ENCODE measurements at places on chromosomes 16 and 17. TPM values are rescaled to one million over a fixed set of nuclear protein-coding genes. Genes with fewer than 3 reads are reported as not detected.

DNA sequence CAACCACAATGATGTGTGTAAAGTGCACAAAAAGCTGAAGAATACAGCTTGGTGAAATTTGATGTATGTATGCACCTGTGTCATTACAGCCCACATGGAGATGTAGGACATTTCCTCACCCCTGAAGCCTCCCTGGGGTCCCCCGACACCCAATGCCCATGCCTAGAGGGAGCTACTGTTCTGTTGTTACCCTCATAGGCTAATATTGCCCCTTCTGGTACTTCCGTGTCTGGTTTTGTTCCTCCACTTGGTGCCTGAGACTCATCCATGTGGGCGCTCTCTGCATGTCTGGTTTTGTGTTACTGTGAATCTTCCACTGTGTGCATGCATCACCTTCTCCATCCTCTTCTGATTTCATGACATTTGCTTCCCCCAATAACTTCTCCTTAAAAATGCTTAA is 18.6 kb downstream of the TNFRSF13B start:
- no peak for DNase-seq

- DNase-seq: no peak
Observed at GRCh38 chr16:27994686-27995085, 68.8 kb downstream of the GSG1L start.

- DNase-seq: peak; percentile 52
Observed at GRCh38 chr17:31008374-31009041, 37.7 kb downstream of the RNF135 start.

DNA sequence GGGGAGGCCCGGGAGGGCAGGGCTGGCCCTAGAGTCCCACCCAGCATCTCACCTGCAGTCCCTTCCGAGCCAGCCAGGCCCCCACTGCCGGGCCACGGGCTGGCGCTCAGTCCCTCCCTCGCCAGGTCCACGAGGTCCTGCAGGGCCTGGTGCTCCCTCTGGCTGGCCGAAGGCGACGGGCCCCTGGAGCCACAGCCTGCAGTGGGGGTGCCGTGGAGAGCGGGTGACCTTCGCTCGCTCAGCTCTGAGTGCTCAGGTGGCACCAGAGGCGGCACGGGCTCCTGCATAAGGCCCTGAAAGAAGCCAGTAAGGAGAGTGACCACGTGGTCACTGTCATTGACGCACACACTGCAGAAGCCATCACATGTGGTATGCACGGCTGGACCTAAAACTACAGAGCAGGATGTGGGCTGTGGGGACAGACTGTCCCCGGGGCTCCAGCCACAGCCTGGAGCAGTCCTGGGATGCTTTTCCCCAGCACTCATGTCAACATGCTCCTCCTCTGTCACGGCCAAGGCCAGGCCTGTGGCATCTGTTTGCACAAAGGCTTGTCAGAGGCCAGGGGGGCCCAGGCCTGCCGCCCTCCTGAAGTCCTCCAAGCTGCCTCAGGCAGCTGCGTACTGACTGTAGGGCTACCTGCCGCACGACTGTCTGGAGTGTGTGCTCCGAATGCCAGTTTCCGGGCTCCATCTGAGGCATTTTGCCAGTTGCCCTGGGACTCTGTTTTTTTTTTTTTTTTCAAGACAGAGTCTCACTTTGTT is 15.1 kb downstream of the SLX4 start:
- no peak for DNase-seq

DNA sequence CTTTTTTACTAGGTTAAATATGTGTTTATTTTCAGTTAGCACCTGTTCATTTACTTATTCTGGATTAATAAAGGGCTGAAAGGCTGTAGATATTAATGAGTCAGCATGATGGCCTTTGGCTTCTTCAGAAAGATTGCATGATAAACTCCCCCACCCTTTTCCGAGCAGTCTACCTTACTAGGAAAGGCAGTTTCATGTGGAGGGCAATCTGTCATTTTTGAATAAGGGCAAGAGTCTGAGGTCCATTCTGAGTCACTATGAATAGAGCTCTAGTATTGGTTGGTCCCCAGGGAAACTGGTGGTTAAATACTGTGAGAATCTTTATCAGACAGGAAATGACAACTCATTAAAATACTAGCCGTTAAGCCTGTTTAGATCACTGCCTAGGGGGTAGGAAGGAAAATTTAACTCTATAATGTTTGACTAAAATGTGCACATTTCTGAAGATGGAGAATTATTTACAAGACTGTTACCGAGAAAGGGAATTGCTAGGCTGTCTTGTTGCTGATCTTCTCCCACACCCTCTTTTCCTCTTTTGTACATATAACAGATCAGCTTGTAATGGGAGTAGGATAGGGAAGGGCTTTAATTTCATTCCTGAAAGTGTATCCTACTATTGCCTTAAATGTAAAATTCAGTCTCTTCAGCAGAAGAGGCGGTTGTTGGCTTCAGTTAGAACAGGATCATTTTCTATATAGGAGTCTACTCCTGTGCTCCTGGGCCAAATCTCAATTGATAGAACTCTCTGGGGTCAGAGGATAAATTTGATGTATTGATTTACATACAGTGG is 63.3 kb downstream of the TUBD1 start:
- DNase-seq: no peak

DNA sequence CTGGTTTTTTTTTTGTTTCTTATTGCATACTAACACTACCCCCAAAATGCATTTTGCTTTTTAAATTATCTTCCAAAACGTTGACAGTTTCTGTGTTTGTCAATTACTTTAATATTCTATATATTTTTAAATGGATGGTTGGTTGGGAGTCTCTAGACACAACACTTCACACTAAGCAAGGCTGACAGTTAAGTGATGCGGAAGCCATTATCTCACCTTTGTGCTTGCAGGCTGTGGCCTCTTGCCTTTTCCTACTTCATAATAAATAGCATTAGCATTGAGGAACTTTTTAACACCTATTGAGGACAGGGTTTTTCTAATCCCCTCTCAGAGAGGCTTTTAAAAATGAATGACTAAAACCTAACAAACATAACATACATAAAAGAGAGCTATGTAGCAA is 280.8 kb upstream of the TBX2 start:
- DNase-seq: no peak

GRCh38 chr17:13140750-13141149 is 122.9 kb upstream of the ELAC2 start:
- no peak for DNase-seq

DNA sequence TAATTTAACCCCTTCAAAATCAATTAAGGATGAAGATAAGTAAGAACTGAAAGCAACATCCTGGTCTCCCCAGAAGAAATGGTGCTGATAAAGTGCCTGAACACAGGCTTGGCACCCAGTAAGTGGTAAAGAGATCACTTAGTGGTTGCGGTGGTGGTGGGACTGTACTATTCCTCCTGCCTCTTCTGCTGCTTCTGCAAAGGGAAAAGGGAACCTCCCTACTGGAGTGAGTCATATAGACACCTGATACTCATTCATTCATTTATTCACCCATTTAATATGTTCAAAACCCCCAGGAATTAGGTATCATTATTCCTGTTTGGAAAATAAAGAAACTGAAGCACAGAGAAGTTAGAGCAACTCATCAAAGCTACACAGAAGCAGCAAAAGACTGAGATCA is 60.6 kb downstream of the CDYL2 start:
- DNase-seq: no peak

DNA sequence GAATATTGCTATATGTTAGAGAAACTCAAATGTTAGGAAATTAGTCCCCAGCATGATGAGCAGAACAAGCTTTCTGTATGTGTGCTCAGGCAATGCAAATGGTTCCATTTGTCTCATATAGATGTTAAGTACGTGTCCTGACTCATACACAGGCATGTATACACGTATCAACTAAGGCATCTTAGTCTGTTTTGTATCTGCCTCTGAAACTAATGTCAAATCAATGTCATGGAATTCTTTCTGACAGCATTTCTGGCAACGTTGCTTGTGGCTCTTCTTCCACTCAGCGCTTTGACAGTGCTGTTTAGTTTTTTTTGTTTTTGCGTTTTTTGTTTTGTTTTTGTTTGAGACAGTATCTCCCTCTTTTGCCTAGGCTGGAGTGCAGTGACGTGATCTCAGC is 111.9 kb downstream of the CNTNAP4 start:
- no peak for DNase-seq

The ZNF18 gene
- 22.8 TPM for total RNA-seq

The CUEDC1 gene
- total RNA-seq: 6.5 TPM

The PLA2G10 gene
- total RNA-seq: not detected

The ACSM3 gene
- total RNA-seq: 1.6 TPM

The SLC16A13 gene
- total RNA-seq: 0.82 TPM

The RTN4RL1 gene
- 20.4 TPM for total RNA-seq

The KRT15 gene
- total RNA-seq: not detected

Data from frontal cortex (tissue), 4 donors.